B cell (primary cell): ENCODE measurements at places on chromosomes 12 and 14. TPM values are rescaled to one million over a fixed set of nuclear protein-coding genes. Genes with fewer than 3 reads are reported as not detected.

The CABP1 gene
- not detected in 2 replicates for polyA plus RNA-seq

DNA sequence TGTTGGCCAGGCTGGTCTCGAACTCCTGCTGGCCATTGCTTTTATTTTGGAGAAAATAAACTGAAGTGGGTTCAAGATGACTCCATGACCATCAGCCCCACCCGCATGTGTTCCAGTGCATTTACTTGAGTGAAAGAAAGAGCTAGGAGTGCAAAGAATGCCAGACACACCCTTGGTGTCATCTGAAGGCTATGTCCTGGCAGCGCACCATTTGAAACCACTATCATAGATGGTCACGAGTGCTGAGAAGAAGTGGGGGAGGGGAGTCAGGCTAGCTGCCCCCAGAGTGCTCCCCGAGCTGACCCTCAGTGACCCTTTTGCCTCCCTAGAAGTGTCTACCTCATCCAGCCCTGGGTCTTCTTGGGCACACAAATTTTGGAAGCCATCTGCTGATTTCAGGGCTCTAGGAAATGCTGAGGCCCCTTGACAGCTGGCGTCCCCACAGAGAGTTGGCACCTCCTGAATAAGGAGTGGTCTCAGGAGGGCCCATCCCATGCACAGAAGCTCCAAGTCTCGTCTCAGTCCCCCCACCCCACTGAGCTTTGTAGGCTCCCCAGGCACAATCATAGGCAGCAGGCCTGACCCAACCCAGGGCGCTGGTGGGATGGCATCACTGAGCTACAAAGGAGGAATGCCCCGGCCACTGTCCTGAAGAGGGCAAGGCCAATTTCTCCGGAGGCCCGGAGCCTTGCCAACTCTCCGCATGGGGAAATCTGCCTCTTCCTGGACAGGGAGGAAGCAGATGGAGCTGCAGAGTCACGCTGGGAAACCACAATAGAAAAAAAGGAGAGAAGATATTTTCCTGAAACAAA is 28.0 kb downstream of the PXN start:
- no peak for DNase-seq

- DNase-seq: no peak
Observed at GRCh38 chr14:96538097-96538989, 36.2 kb downstream of the PAPOLA start.

GRCh38 chr14:95130549-95130948 is 26.8 kb downstream of the DICER1 start:
- DNase-seq: no peak

The CEBPE gene
- 0.26 and 0.45 TPM in 2 replicates for polyA plus RNA-seq

- DNase-seq: no peak
Observed at GRCh38 chr14:80325112-80325511, 113.8 kb upstream of the DIO2 start.

DNA sequence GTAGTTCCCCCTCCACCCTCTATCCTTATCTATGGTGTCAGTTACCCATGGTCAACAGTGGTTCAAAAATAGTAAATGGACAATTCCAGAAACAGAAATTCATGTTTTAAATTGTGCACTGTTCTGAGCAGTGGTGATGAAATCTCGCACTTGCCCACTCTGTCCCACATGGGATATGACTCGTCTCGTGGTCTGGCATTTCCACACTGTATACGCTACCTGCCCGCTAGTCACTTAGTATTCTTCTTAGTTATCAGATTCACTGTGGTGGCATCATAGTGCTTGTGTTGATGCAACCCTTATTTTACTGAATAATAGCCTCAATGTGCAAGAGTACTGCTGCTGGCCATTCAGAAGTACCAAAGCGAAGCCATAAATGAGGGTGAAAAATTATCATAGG is 507.0 kb downstream of the SNAPC1 start:
- no peak for DNase-seq

DNA sequence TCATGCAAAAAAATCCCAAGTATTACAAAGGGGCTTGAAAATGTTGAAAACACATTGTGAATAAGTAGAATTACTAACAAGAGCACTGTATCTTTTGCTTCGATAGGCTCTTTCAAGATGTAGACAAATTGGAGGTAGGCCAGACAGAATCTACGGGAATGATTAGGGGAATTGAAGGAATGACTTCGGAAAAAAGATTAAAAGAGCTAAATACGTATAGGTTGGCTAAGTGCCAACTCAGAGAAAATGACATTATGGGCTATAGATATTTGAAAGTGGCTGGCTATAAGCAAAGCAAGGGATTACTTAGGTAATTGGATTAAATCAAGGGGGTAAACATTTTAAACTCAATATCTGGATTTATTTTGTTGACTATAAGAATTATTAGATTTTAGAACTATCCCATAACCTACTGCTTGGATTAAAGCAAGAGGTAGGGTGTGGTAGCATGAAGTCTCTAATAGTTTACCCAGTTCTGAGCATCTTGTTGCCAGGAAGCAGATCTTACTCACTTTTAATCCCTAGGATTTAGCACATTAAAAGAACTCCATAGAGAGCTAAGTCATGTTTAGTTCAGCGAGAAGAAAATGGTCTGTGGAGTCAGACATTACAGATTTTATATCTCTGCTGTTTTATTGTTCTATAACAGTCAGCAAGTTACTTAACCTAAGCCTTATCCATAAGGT is 489.8 kb downstream of the DIO2 start:
- DNase-seq: no peak

DNA sequence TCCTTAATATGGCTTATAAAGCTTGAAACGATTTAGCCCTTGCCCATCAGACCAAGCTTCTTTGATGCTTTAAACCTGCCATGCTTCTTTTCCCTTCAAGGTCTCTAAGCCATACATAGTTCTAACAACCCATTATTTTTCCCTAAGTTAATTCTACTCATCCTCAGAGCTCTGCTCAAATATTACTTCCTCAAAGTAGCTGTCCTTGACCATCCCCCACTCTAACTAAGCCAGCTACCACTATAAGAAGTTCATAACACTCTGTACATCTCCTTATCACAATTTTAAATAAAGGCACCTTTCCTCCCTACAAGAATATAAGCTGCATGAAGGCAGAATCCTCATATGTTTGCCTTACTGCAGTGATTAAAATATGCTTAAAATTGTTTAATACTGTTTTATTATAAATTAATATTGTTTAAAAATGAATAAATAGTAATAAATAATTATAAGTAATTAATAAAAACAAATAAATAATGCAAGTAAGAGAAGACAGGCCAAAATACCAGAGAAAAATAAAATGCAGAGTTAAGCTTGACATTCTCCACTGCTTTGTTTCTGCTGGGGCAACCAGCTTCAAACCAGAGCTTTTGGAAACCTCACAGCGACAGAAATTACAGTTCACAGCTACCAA is 76.8 kb downstream of the NUMB start:
- peak; percentile 34 for DNase-seq

GRCh38 chr12:18906395-18906794 is 168.5 kb downstream of the CAPZA3 start:
- no peak for DNase-seq

DNA sequence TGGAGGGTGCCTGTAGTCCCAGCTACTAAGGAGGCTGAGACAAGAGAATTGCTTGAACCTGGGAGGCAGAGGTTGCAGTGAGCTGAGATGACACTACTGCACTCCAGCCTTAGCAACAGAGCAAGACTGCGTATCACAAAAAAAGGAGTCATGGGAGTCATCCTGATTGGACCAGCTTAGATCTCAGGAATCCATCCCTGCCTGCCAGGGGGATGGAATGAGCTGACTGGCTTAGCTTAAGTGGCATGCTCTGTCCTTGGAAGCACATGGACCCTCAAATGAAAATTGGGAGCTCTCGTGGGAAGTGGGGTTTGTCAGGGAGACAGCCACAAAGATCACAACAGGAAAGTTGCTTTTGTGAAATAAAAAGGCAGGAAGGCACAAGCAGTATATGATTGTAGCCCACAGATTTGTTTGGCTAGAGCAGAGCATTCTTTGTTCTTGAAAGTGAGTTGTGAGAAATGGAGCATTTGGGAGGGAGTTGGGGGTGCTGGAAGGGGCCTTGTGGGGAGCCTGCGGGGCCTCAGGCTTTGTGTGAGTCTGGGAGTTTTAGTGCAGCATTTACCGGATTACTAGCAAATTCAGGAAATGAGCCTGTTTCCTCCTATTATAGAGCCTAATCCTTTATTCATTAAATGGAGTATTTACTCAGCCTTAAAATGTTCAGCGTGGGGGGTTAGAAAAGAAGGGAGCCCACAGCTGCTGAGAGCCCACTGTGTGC is 30.7 kb downstream of the DGLUCY start:
- no peak for DNase-seq

DNA sequence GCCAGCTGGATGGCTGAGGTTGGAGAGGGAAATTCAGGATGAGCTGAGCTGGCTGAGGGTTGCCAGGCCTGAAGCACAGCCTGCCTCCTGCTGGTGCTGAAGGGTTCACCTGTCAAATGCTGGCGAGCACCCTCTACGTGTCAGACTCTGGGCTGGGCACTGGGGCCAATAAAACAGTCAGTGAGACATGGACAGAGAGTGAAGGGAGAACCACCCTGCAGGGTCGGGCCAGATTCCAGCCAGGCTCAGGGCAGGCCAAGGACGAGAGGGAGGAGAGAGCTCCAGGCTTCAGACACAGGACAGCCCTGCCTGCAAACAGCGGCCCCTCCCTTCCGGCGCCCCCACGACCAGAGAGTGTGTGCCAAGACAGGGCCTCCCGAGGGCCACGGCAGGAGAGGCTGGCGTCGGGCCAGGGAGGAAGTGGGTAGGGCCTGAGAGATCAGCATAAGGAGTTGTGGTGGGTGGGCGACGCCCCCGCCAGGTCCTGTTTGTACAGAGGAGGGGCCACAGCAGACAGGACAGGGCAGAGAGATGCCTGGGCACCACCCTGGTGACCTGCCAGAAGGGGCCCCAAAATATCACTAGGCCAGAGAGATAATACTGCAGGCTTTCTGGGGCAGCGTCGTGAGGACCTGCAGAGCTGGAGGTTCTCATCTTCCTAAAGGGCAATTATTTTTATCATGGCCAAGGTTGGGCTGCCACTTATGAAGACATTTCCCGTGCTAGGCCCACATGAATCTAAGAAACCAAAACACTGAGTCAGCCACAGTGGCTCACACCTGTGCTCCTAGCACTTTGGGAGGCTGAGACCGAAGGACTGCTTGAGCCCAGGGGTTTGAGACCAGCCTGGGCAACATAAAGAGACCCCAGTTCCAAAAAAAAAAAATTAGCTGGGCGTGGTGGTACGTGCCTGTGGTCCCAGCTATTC is 73.1 kb upstream of the GPR68 start:
- peak; percentile 68 for DNase-seq

- no peak for DNase-seq
Observed at GRCh38 chr12:108478611-108479206, 36.4 kb upstream of the FICD start.

The BATF gene
- 11.1 and 12.8 TPM in 2 replicates for polyA plus RNA-seq

DNA sequence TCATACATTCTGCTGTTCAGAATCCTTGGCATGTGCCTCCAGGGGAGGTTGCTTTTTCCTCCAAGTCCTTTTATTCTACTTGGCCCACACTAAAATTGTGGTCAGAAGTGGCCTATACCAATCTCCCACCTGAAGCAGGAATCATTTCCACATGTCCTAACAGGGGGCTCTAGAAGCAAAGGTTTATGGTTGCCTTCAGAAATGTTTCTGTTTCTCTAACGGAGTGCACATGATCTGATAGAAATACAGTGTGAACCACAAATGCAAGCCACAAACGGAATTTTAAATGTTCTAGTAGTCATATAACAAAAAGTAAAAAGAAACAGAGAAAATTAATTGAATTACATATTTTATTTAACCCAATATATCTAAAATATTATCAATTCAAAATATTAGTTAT is 4.0 kb downstream of the PTGER2 start:
- no peak for DNase-seq

GRCh38 chr14:92704036-92704804 is 44.2 kb downstream of the LGMN start:
- peak; percentile 88 for DNase-seq
